Hematopoietic multipotent progenitor cell treated with erythropoietin and hydrocortisone succinate and interleukin-3 and kit ligand, for 4 days (in vitro differentiated cells): ENCODE measurements at places on chromosomes 12 and 14.

DNA sequence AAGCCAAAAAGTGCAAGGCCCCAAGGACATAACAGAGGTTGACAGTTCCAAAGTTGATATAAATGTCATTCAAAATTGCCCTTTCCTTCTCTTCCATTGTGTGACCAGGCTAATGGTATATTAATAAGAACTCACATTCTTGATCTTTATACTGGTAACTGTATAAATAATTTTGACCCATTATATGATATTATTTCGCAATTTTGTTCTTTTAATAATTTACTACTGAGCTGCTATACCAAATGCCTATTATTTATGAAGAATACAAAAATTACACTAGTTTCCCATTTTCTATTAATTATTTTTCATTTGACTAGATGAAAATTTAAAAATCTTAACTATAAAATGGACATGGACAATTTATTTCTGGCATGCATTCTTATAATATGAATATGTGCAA, 370.2 kb downstream of the SOX5 start:
- DNase-seq, result no peak

DNA sequence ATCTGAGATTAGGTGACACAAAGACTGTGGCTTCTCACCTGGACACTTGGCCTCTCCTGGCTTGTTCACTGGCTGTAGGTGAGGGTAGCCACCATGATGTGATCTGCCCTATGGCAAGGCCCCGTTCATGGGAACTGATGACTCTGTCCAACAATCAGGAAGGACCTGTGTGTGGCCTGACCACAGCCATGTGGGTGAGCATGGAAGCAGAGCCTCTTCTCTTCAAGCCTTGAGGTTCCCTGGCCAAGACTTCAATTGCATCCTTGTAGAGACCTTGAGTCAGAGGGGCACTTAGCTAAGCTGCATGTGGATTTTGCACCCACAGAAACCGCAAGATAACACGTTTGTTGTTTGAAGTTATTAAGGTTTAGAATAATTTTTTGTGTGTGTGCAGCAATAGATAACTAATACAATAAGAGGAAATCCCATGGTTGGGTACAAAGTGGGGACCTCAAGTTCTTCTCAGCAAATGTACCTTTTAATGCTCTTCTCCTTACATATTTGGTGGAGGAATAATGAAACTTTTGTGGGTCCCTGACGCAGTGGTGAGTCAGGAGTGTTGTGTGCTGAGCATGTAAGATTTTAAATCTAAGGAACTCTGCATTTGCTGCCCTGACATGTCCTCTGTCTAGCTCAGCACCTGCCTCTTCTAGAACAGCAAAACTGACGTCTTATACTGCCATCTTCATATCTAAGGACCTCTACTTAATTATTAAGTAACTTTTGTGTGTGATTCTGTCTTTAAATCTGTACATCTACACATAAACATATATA, 27.5 kb upstream of the PLEKHG7 start:
- no peak for DNase-seq

- DNase-seq, result no peak
These were observed 26.5 kb upstream of the OXA1L start for GRCh38 chr14:22740020-22740419.

- no peak for DNase-seq
These were observed 20.1 kb downstream of the CPM start for GRCh38 chr12:68912916-68913315.

DNA sequence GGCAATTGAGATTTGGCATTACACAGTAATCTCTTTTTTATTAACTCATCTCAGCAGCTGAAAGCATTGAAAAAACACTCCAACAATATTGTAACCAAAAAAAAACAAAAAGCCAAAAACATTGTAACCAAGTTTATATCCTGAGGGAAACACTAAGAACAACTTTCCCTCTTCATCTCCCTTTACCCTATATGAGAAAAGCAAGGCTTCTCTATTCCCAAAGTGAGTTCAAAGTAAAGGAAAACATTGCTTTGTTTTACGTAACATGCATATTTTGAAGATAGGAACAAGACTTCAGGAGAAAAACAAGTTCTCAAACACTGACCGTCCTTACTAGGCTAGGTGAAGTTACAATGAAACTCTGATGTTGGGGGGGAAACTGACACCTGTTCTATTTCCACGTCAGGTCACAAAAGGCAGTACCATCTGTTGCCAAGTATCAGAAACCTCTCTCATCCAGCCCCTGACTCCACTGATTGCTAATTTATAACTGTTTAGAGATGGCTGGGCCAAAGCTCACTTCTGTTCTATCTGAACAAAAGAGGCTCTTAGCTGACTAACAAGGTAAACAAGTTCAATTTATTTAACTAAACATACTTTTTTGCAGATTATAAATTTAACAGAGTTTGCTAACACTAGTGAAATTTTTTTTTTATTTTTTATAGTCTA, 67.9 kb upstream of the PLXNC1 start:
- no peak for DNase-seq
